RPMI8226 (cell line): ENCODE measurements at places on chromosomes 5 and 9.

- DNase-seq: no peak
Observed at GRCh38 chr5:149036970-149037369, 25.9 kb downstream of the SH3TC2 start.

DNA sequence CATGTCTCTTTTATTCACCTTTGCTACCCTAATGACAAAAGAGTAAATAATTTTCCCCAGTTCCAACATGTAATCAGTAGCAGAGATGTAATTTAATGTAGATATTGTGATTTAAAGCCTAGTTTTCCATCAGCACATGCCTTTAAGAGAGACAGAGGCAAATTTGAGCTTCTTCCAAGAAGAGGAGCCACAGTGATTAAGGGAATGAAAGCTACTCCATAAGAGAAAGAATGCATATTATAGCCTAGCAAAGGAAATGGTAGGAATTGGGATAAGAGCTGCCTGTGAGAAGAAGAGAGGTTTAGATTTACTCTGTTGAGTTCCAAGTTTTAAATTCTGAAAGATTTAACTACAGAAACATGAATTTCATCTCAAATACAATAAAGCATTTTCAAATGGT lies 591.0 kb upstream of the DMAC1 start:
- no peak for DNase-seq

GRCh38 chr9:114958021-114958843 lies 27.8 kb upstream of the TNFSF8 start:
- peak; percentile 6 for DNase-seq

- DNase-seq: no peak
Observed at GRCh38 chr5:11596657-11597071, 307.6 kb downstream of the CTNND2 start.

- peak; percentile 27 for DNase-seq
Observed at GRCh38 chr5:122458278-122458872, 146.3 kb downstream of the SNCAIP start.

DNA sequence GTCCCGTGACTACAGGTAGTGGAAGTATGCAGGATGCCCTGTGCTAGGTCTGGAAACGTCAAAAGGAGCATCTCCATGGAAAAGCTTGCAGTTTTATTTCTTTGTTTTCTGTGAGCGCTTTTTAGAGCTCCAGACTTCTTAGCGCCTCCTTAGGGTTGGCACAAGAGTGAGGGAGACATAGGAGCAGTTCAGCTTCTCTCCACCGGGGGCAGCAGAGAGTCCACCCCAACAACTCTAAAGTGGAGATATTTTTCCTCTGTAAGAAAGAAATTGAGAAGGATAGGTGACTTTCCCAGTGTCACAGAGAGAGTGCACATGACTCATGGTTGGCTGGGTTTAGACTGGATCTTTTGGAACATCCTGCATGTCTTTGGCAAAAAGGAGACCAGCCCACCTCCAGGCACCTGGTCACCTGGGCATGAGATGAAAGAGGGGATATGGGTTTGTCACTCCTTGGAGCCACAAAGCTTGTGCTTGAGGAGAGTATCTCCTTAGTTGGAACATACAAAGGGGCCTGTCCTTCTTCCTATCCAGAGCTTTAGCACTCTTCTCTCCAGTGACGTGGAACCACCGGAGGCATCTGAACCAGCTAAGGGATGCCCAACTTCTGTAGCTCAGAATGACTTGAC lies 637.7 kb downstream of the SEMA5A start:
- DNase-seq: peak; percentile 46

DNA sequence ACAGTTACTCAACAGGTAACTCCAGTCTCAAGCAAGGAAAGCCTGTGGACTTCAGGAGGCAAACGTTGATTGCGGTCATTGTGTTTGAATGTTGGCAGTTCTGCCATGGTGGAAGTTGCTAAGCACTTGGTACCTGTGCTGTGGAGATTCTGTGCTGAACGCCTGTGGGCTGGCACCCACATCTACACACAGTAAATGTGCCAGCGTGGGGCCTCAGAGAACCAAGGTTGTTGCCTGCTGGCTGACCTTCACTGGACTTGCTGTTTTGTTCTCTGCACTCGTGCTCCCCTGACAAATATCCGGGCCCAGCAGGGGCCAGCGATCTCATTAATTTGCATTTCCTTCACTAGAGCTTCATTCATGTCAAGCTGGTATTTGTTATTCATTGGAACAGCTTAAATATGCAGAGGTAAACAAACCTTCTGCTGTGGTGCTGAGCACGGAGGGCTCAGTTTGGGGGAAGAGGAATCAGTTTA lies 141.8 kb downstream of the PRKACG start:
- DNase-seq: no peak
